Stimulated activated CD4-positive, alpha-beta T cell treated with anti-CD3 and anti-CD28 coated beads, Interleukin-1b, Interleukin-23, amount 100 ng/mL, for 1 hour (primary cell): ENCODE measurements at places on chromosomes 3 and 15.

GRCh38 chr3:179603321-179603720 is 1.1 kb downstream of the MRPL47 start:
- DNase-seq = no peak

DNA sequence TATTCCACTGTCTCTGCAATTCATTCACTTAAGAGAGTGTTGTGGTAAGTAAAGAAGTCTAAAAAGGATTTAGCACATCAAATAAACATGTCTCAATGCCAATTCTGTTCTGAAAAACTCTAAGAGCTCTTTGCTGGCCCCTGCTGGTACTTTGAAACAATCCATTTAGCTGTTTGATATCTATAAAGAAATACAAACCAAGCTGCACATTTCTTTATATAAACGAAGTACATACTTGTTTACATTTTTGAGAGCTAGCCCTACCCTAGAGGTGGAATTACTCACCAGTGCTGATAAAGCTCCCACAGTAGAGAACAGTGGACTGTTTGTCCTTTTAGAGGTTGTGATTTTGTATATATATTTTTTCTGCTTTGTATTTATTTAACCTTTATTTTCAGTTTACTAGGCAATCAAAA is 75.5 kb downstream of the NEDD4 start:
- DNase-seq = no peak

GRCh38 chr3:45549961-45550360 is 44.6 kb upstream of the LIMD1 start:
- DNase-seq = no peak

GRCh38 chr3:140505213-140505612 is 172.7 kb upstream of the TRIM42 start:
- no peak for DNase-seq

DNA sequence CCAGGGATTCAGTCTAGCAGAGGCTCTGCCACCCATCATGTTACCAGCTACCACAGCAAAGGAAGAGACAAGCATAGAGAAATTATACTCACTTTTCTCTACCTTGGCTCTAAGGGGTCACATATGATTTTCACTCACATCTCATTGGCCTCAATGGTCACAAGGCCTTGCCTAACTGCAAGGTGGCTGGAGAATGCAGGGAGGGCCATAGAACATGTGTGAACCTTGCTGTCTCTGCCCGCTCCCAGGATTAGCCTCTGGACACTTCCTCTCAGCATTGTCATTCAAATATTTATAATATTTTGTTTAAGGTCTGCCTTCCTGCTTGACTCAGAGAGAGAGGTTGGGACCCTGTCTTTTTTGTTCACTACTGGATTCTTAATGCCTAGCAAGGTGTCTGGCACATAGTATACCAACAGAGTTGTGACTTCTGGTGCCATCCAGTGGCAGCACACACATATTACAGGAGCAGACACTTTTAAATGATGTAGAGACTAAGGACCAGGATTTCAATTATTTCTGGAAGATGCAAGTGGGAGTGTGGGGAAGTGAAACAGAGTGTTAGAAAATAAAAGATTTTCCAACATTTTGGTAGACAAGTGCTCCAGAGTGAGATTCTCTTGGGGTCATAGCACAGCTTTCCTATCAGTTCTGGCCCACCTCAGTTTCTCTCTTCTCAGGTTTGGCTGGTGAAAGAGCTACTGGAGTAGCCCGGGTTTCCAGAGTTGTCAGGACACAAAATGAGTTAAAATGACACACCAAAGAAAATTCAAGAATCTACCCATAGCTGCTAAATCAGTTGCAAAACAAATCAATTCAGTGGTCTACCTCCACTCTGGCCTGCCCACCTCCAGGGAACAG is 119.0 kb upstream of the RASGRP1 start:
- peak; percentile 54 for DNase-seq

- DNase-seq = no peak
Observed at GRCh38 chr15:45262906-45263461, 10.9 kb downstream of the SLC28A2 start.

- DNase-seq = no peak
Observed at GRCh38 chr3:119120480-119120879, 25.5 kb upstream of the TEX55 start.
